Stimulated activated CD4-positive, alpha-beta T cell treated with anti-CD3 and anti-CD28 coated beads, Interleukin-12 subunit alpha, Interleukin-12 subunit beta, amount 100 ng/mL, for 4 hours (primary cell): ENCODE measurements at places on chromosomes 13 and 19.

DNA sequence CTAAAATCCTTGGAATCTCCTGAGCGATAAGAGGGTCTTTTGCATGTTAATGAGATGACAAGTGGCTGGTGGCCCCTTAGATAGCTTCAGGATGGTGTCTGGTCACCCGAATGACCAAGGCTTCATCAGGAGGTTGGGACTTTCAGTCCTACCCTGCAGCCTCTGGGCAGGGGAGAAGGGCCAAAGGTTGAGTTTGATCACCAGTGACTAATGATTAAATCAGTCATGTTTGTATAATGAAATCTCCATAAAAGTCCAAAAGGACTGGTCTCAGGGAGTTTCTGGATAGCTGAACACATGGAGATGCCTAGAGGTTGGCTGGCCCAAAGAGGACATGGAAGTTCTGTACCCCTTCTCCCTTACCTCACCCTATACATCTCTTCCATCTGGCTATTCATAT lies 316.2 kb downstream of the MTUS2 start:
- no peak for DNase-seq

DNA sequence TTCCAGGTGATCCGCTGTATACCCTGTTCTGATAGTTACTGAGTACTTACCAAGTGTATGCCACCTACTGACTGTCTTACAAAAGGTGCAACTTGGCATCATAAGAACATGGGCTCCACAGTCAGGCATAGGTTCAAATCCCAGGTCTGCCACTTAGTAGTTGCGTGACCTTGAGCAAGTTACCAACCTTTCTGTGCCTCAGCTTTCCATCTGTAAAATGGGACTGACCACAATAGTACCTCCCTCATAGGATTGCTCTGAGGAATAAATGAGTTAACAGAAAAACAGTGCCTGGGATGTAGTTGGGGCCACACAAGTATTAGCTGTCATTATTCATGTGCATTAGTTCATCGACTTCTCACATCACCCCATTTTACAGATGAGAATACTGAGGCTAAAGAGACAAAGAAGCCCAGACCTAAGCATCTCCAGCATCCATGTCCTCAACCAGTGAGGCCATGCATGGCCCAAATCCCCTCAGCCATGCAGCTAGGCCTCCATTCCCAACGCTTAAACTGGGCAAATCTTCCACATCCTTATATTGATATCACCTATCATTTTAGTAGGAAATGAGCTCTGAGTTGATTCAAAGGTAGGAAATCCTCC lies 51.3 kb upstream of the UBE2L5 start:
- DNase-seq: no peak

- DNase-seq: no peak
Observed at GRCh38 chr13:35228536-35228935, 248.0 kb downstream of the MAB21L1 start.

GRCh38 chr13:93941444-93941843 lies 538.0 kb downstream of the DCT start:
- DNase-seq: no peak

- no peak for DNase-seq
Observed at GRCh38 chr19:39671739-39672363, 16.1 kb downstream of the LGALS16 start.

DNA sequence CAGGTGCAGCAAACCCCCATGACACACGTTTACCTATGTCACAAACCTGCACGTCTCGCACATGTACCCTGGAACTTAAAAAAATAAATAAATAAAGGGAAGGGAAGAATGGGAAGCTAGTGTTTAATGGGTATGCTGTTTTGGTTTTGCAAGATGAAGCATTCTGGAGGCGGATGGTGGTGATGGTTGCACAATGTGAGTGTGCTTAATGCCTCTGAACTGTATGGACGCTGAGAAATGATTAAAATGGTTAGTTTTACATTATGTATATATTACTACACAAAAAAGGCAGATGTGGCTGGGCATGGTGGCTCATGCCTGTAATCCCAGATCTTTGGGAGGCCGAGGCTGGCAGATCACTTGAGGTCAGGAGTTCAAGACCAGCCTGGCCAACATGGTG lies 17.8 kb downstream of the NFILZ start:
- DNase-seq: no peak

DNA sequence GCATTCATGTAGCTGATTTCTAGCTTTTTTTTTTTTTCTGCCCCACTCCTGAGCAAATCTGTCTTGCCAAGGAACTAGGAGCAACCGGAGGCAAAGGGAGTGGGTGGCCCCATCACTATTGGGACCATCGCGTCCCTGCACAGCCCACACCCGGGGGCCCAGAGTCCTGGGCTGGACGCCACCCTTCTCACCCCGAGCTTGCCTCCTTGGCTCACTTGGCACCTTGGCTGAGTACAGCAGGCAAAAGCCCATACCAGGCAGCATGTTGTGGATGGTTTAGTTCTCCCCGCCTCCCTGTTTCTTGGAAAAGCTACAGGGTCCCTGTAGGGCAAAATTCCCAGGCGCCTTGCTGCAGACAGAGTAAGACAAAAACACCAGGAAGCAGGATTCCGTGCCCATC lies 13.7 kb downstream of the SMIM24 start:
- no peak for DNase-seq
